Central memory CD8-positive, alpha-beta T cell (primary cell): ENCODE measurements at places on chromosomes 11 and 22.

DNA sequence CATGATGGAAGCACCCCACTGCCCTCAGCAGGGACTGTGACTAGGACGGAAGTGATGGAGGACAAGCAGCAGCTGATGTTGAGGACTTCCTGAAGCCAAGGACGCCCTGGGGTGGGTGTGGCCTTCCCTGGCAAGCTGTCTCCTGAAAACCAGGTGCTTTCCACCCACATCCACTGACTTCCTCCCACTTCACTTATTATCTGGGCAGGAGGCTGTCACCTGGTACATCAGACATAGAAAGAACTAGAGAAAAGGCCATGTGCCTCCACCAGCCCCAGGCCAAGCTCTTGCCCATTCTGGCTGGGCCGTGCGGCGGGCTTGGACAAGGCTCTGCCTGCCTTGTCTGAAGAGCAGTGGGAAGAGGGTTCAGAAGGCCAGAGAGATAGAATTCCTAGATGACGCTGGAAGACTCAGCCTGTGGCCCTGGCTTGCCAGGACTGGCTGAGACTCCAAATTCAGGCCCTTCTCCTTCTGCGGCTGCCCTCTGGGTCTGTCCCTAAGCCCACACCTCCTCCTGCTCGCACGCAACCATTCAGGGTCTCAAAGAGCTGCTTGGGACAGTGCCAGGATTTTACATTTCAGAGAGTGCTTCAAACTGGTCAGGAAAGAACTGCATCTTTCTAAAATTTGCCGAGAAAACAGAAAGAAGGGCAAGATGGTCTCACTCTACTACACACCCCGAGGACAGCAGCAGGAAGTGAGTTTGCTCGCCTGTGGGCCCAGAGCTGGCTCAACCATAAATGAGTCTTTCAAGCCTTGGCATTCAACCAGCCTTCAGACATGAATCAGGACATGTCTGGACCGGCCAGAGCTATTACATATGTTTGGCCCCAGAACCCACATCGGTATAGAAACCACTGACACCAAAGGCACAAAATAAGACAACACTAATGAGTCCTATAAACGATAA is 13.3 kb downstream of the ARHGAP1 start:
- no peak for DNase-seq

DNA sequence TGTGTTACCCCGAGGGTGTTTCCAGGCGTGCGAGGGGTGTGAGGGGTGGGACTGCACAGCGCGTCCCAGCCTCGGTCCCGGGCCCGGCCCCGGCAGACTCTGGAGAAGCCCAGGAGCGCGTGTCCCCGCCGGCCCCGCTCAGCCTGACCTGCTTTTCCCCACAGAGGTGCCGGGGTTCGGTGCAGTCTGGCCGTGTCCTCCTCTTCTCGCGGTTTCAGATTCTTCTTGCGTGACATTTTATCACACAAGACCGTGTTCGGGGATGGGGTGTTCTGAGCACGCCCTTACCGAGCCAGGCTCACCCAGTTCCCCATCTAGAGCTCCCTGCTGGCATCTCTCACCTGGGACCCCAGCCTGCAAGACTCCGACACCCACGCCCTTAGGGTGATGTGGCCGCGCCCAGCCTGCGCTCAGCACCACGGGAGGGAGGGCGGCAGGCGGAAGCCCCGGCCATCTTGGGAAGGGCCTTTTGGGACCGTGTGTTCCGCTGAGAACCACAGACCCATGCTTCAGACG is 775.6 kb downstream of the BRD1 start:
- no peak for DNase-seq

GRCh38 chr11:71994786-71995185 is 3.9 kb upstream of the IL18BP start:
- no peak for DNase-seq

- no peak for DNase-seq
Observed at GRCh38 chr11:44303401-44303938, 6.5 kb downstream of the ALX4 start.

GRCh38 chr22:50146439-50147238 is 23.9 kb upstream of the PANX2 start:
- DNase-seq = no peak

DNA sequence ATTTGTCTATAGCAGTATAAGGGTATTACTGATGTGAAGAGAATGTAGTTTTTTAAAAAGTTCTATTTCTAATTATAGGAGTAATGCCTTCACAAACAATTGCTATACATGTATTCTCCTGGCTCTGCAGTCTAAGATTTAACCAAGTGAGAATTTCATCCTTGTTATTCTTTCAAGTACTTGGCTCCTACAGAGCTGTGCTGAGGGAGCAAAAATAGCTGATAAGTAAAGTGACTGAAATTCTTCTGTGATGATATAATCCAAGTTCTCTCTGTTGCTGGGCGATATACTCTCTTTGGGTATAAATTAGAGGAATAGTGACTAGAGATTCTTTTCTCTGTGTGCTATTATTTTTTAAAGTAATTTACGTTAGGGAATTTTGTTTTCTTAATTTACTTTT is 68.0 kb downstream of the PGR start:
- no peak for DNase-seq

- DNase-seq = peak; percentile 66
Observed at GRCh38 chr11:2305140-2305778, 3.4 kb downstream of the TSPAN32 start.

GRCh38 chr22:38212442-38212841 is 10.6 kb downstream of the MAFF start:
- no peak for DNase-seq

- no peak for DNase-seq
Observed at GRCh38 chr11:115920841-115921480, 416.7 kb upstream of the CADM1 start.

DNA sequence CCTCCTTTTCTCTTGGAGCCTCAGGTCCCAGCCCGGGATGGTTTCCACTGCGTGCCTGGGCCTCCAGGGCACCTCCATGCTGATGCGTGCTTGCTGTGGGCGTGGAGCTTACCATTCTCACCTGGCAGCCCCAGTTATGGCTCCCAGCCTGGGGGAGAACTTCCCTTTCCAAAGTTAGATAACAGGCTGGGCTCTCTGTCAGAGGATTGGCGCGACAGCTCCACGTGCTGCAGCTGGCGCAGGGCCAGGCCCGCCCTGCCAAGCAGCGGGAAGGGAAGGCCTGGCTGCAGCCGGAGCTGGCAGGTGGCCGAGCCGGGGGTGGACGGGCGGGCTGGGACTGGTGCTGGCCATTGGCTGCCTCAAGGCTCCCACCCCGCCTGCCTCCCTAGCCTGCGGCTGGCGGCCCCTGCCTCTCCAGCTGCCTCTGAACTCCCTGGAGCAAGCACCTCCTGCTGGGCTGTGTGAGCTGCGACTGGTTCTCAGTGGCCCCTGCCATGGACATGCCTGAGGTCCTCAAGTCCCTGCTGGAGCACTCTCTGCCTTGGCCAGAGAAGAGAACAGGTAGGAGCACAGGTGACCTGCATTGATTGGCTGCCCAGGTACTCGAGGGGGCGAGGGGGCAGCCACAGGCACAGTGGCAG is 14.6 kb upstream of the TEF start:
- no peak for DNase-seq

GRCh38 chr11:84261707-84262106 is 975.5 kb upstream of the CCDC90B start:
- DNase-seq = no peak

DNA sequence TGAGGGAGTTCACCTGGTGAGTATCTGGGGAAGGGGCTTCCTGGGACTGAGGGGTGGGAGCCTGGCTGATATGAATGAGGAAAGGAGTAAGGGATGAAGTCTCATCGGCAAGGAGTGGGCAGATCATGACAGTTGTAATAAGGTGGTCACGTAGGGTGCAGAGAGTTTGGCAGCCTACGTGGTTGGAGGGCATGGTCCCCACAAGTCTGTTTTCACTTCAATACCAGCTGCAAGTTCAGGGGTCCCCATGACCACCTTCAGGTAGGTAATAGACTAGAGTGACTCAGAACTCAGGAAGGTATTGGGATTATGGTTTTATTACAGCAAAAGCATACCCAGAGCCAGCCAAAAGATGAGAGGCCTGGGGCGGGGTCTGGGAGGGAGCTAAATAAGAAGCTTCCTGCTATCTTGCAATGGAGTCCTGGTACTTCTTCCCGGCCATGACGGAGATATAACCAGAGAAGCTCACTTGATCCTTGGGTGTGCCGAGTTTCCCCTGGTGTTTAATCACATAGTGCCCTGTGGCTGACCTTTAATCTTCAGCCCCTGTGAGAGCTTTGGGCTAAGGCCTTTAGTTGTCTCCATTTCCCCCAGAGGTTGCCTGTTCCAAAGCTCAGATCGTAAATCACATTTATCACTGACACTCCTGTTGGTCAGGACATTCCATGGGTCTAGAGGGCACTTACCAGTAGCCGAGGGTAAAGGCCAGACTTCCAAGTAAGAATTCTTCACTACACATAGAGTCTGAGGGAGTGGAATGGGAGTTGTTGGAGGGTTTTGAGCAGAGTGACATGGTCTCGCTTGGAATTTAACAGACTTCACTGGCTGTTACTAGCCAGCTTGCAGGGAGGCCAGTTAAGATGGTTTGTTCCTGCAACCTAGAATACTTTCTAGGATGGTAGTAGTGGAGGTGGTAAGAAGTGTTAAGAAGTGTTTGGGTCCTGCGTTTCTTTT is 9.1 kb downstream of the SLC3A2 start:
- no peak for DNase-seq

- DNase-seq = no peak
Observed at GRCh38 chr11:111457731-111458368, 54.3 kb downstream of the BTG4 start.

- DNase-seq = no peak
Observed at GRCh38 chr11:82775736-82776346, 42.2 kb upstream of the FAM181B start.

DNA sequence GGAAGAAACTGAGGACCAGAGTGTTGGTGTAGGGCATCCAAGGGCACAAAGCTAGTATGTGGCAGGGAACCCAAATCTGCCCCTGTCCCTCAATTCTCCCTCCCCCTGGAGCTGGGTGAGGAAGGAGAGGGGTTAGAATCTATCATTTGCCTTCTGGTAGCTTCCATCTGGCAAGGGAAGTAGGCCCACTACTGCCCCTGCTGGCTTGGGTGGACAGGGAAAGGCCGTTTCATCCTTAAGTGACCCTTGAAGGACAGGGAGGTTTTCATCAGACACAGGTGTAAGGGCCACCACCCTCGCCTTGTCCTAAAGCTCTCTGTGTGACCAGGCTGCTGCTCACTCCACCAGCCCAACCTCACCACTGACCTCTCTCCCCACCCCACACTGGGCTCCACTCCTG is 22.1 kb downstream of the NECTIN1 start:
- no peak for DNase-seq

DNA sequence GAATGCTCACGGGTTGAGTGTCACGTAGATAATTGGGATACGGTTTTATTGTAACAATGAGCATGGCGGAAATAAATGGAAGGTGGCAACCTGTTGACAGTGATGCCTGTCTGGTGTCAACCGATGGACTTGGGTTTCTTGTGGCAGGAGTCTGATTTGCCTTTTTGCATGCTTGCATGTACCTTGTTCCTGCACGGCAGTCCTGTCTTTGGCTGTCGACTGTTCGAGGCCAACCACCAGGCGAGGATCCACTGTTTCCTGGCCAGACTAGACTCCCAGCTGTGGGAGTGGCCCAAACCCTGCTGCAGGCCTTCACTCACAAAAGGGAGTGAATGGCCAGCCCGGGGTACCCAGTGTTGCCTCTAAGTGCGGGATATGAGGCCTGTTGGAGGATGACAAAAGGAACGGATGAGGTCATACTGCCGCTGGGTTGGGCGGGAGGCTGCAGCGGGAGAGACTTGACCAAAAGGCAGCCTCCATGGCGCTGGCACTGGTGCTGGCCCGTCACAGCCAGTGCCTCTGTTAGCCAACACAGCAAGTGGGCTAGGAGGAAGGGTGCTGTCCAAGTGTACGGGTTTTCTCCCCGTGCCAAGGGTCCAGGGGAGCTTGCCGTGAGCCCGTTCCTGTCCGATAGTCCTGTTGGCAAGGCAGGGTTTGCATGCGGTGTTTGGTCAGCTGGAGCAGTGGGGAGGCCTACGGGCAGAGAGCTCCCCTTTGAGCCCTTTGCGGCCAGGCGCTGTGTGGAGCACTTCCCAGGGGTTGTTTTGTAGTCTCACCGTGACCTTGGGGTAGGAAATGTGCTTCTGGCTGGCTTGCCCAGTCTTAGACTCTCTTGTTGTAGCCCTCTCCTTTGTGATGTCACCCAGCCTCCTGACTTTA is 974 bp downstream of the DGCR8 start:
- DNase-seq = no peak

- DNase-seq = peak; percentile 24
Observed at GRCh38 chr11:62340269-62340901, 3.1 kb downstream of the ASRGL1 start.

- DNase-seq = no peak
Observed at GRCh38 chr11:64349025-64349387, 9.0 kb downstream of the CCDC88B start.

DNA sequence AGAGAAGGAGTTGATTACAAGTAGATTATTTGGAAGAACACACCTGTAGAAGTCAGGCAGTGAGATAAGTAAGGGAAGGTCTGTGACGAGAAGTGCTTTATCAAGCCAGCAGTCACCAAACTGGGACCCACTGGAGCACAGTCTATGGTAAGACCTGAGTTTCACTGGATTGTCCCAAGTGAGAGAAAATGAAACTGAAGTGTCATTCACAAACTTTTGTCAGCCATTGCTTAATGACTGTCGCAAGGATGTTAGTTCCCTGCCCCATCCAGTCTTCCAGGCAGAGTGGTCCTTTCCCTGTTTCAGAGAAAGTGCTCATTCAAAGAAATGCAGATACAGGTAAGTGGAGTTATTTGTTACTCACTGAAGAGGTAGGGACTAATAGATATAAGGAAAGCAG is 728.0 kb upstream of the TENM4 start:
- DNase-seq = no peak

DNA sequence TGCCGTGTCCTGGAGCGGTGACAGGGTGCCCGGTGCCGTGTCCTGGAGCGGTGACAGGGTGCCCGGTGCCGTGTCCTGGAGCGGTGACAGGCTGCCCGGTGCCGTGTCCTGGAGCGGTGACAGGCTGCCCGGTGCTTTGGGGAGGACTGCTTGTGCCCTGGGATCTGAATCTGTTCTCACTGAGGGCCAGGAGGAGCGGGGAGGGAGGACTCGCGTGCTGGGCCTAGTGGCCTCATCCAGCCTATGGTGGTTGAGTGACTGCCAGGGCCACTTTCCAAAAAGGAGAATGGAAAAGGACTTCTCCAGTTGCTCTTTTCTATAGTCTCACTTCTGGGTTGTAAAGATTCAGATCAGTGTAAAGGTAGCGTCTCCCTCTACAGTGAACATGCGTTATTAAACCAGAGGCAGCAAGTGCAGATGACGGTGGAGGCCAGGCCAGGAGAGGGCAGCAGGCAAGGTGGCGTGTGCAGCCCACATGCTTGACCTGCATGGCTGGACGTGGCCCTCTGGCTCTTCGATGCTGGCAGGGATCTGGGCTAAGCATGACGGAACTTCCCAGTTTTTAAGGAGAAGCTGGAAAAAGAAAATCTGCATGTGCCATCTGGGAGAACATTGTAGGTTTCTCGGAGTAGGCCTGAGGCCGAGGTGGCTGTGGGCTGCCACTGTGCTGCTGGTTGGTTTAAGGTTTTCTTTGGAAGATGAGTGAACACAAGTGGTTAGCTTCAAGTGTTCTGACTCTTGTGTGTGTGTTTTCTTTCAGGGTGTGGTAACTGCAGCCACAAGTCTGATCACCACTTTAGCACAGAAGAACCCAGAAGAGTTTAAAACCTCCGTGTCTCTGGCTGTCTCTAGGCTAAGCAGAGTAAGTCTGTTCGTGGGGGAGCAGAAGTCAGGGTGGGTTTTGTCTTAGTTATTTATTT is 55.0 kb downstream of the AP2A2 start:
- DNase-seq = no peak
